ENCODE measurements at places on chromosomes 11 and 22. TPM values are rescaled to one million over a fixed set of nuclear protein-coding genes. Genes with fewer than 3 reads are reported as not detected.

The NFRKB gene
- total RNA-seq: 12.3 TPM

The TMEM191B gene
- total RNA-seq: 0.59 TPM

The C11orf87 gene
- total RNA-seq: not detected

The APOL4 gene
- 2.1 TPM for total RNA-seq

The ALG9 gene
- 22.2 TPM for total RNA-seq

The MB gene
- total RNA-seq: 6,650 TPM

The RFPL2 gene
- not detected for total RNA-seq

The HBG2 gene
- total RNA-seq: not detected

The OR2D2 gene
- not detected for total RNA-seq

The C11orf97 gene
- not detected for total RNA-seq

The PRR33 gene
- not detected for total RNA-seq

The SERPIND1 gene
- total RNA-seq: 4.1 TPM

The OR56A1 gene
- not detected for total RNA-seq

The THRSP gene
- not detected for total RNA-seq

The LYVE1 gene
- 45.0 TPM for total RNA-seq

The ZNF70 gene
- total RNA-seq: 5.0 TPM

The TRIM34 gene
- total RNA-seq: 3.8 TPM

The FAM227A gene
- total RNA-seq: 0.70 TPM

The LARGE2 gene
- total RNA-seq: 0.51 TPM

The MGAT3 gene
- 2.9 TPM for total RNA-seq

The ASCL2 gene
- not detected for total RNA-seq

The SLC22A6 gene
- not detected for total RNA-seq

The ACRV1 gene
- total RNA-seq: not detected

The ABCC8 gene
- 4.2 TPM for total RNA-seq

The PKP3 gene
- total RNA-seq: 0.43 TPM

The MYH9 gene
- total RNA-seq: 125 TPM

The SERPING1 gene
- total RNA-seq: 851 TPM

The OVOL1 gene
- total RNA-seq: not detected

The NXPE1 gene
- total RNA-seq: not detected

The BIK gene
- not detected for total RNA-seq

The MSANTD4 gene
- total RNA-seq: 21.5 TPM

The OR2AG1 gene
- not detected for total RNA-seq

The LMNTD2 gene
- 0.86 TPM for total RNA-seq

The OR51B4 gene
- total RNA-seq: not detected

The GDPD4 gene
- total RNA-seq: not detected

The RFPL1 gene
- total RNA-seq: not detected

The CDCA5 gene
- total RNA-seq: 0.16 TPM

The ROBO3 gene
- total RNA-seq: 6.4 TPM

The MS4A8 gene
- not detected for total RNA-seq

The TPBGL gene
- total RNA-seq: 0.15 TPM

The FOLH1 gene
- not detected for total RNA-seq

The ATP5MG gene
- total RNA-seq: 82.3 TPM

The XKR3 gene
- total RNA-seq: not detected
